Activated CD4-positive, alpha-beta T cell treated with anti-CD3 and anti-CD28 coated beads for 36 hours (primary cell): ENCODE measurements at places on chromosomes 2 and 18.

DNA sequence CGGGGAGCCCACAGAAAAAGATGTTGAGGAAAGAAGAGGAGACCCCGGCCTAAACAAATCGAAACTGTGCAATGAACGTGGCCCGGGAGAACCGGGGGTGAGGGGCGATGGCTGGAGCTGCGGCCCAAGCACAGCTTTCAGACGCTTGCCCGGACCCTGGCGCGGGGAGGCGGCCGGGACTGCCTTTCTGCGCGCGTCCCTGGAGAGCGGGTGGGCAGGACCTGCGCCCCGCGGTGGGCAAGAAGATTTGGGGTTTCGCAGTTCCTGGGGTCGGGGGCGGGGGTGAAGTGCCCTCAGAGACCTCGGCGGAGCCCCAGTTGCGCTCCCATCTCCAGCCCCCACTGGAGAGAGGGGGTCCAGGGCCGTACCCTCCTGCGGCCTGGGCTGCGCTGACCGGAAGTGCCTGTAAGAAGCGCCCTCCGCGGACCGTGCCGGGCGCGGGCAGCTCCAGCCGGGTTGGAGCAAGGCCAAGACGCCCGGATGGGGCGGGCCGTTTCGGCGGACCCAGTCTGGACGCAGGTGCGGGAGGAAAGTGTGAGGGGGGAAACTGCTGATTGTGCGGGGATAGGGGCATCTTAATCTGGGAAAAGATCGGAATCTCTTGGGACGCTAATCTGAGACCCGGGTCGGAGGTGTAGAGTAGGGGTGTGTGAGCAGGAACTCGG lies 11.6 kb downstream of the EN1 start:
- DNase-seq, result no peak

DNA sequence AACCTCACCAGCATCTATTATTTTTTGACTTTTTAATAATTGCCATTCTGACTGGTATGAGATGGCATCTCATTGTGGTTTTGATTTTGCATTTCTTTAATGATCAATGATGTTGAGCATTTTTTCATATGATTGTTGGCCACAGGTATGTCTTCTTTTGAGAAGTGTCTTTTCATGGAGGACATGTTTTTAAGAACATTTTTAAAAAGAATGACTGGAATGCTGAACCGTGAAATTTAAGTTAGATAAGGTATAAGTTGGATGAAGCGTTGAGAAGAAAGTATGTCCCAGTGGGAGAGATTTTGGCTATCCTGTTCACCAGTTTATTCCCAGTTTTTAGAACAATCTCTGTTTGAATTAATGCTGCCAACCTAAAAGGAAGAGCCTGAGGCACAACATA lies 365.9 kb downstream of the CELF4 start:
- DNase-seq, result no peak

- DNase-seq, result no peak
Observed at GRCh38 chr2:60214626-60214875, 338.9 kb downstream of the BCL11A start.

DNA sequence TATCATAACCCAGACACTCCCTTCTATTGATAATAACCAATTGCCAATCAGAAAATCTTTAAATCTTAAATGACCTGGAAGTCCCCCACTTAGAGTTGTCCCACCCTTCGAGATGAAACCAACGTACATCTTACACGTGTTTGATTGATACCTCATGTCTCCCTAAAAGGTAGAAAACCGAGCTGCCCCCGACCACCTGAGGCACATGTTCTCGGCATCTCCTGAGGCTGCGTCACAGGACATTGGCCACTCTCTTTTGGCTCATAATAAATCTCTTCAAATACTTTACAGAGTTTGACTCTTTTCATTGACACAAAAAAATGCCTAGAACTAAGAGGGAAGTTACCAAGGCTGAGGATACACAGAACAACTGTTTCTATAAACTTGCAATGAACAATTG lies 190.0 kb downstream of the RTP5 start:
- DNase-seq, result no peak

DNA sequence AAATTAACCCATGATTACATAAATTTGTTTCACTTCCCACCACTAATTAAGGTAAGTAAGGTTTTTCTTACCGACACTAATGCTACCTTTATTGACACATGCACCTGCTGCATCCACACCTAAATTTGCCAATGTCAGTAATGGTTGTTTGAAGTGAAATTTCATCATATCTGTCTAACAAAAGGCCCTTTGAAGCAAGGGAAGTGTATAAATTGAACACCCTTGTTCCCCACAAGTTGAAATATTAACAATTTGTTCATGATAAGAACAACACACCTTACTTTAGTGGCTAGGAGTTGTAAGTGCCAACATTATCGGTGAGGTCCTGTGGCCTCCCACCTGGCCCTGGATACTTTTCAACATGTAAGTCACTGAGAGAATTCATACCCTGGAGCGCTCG lies 116.3 kb upstream of the CDCA7 start:
- DNase-seq, result no peak

DNA sequence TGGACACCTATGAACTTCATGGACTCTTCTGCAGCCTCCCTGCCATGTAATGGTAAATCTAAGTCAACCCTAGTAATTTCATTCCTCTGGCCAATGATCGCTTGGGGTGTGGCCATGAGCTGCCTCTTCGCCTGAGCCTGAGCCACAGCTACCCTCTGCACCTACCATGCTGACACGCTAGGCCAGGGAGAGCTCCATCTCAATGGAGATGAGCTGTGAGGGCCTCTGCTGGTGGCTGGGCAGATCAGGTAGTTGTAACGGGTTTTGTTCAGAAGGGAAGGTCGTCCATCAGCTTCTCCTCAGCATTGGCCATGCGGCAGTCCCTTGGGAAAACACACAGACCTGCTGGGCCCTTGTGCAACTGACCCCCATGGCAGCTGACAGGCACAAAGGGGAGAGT lies 24.4 kb downstream of the MPHOSPH10 start:
- peak; percentile 60 for DNase-seq

DNA sequence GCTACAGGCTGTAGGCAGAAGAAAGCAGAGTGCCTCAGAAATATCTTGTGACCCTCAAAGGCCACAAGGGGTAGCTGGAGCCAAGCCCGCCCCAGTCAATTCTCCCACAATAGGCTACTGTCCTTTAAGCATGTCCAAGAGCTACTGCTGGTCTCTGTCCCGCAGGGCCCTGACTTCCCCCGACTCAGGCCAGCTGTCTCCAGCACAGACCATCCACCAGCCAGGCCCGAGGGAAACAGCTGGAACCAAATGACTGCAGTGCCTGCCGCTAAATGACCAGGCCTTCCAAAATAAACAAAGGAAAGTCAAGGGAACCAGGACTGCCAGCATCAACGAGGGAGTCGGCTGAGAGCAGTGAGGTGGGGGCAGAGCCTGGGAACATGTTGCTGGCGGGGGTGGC lies 36.7 kb downstream of the MCFD2 start:
- DNase-seq, result no peak

- DNase-seq, result peak; percentile 13
Observed at GRCh38 chr2:33321876-33322483, 154.5 kb upstream of the RASGRP3 start.

- peak; percentile 62 for DNase-seq
Observed at GRCh38 chr18:79203017-79203605, 133.9 kb downstream of the ATP9B start.

GRCh38 chr2:145569108-145569507 lies 1049.2 kb upstream of the ZEB2 start:
- no peak for DNase-seq

DNA sequence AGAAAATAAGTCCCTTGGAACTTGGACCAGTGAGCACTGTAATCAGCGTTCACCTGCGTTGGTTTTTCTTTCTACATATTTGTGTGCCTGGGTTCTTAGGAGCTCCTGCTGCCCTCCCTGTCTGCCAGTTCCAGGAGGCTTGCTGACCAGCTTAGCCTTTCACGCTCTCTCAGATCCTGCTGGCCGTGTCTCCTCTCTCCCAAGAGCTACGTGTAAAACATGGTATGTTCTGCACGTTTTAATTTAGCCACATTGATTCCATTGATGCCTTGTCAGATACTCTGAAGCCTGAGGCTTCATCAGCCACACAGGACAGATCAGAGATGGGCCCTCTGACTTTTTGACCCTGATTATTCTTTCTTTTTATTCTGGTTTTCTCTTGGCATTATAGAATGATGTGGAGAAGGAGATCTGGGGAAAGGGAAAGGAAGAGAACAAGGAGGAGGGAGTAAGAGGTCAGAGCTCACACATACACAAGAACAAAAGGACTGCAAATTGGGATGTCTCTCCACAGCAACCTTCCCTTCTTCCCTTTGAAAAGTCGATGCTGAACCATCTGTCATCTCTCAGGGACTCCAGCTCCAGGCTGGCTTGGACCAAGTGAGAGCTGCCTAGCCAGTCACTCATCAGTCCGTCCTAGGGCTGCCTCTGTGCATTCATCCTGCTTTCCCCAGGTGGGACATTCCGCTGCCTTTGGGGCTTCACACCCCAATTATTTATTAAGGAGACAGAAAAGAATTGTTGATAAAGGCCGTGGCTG lies 152.8 kb downstream of the PIK3C3 start:
- DNase-seq, result no peak
